Astrocyte (in vitro differentiated cells and primary cell): ENCODE measurements at places on chromosomes 2 and 18. TPM values are rescaled to one million over a fixed set of nuclear protein-coding genes. Genes with fewer than 3 reads are reported as not detected.

GRCh38 chr2:46857871-46858701 lies 57.5 kb downstream of the MCFD2 start:
- H3K4me3 ChIP-seq, result no peak overlapping the region
- H3K27me3 ChIP-seq, result no peaks in the 10 kb centered on the region
- no peaks in the 10 kb centered on the region for H3K36me3 ChIP-seq
- DNase-seq, result peak; percentile 99
- H3K4me1 ChIP-seq, result peaks cover 45% of the 10 kb centered on the region

DNA sequence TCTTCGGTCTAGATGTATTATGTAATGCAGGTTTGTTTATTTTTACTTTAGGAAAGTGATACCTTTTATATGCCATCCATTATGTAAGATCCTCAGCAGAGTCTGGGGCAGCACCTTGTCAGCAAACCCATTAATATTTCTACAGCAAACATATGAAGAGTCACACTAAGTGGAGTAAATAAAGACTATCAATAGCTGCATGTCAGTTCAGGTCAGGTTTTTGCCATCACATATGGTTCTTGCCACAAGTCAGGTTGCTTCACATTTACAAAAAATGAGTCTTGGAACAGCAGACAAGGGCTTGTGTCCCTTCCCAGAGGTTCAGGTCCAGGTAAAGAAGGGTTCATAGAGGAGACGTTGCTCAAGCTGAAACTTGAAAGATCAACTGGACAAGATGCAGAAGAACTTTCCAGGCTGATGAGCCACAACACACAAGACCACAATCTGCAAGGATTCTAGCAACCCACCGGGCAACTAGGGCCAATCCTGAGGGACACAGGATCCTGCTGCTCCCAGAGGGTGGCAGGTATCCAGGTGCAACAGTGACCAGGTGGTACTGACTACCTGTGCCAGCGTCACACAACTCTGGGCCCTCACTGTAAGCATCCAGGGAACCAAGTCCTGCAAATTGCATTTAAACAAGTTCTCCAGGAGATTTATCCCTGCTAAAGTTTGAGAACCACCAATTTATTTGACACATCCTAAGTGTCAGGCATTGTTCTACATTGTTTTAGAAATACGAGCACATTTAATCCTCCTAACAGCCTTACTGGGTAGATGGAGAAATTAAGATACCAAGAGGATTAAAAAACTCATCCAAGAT lies 215.8 kb downstream of the ALPK2 start:
- peaks cover 22% of the 10 kb centered on the region for H3K4me1 ChIP-seq
- H3K36me3 ChIP-seq, result no peaks in the 10 kb centered on the region
- no peak overlapping the region for H3K27ac ChIP-seq
- no peak overlapping the region for H3K4me3 ChIP-seq
- H3K27me3 ChIP-seq, result no peaks in the 10 kb centered on the region
- DNase-seq, result no peak

The SPDYA gene
- total RNA-seq, result 1.3 and 1.4 TPM in 2 replicates

DNA sequence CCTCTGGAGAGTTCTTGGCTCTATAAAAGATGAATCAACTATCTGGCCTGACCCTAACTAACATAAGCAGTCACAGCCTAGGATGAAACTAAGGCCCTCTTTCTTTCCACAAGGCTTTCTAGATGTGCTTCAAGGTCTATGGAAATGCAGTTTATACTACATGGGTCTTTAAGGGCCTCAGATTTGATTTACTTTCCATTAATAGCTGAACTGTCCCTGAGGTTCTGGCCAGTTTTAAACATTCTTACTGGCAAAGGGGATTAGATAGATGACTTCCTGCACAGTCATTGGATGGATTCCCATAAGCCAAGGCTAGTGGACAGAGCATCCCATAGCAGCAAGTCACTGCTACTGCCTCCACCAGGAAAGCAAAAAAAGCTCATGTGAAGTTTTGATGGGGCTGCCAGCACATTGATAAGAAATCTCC lies 38.1 kb upstream of the LCLAT1 start:
- peak; percentile 84 for DNase-seq
- no peak overlapping the region for H3K27ac ChIP-seq
- H3K27me3 ChIP-seq, result no peaks in the 10 kb centered on the region
- peaks cover 43% of the 10 kb centered on the region for H3K4me1 ChIP-seq
- no peaks in the 10 kb centered on the region for H3K36me3 ChIP-seq

The DTNA gene
- total RNA-seq, result 32.9 and 41.1 TPM in 2 replicates

- DNase-seq, result no peak
- H3K27ac ChIP-seq, result no peak overlapping the region
- H3K4me1 ChIP-seq, result no peaks in the 10 kb centered on the region
- H3K27me3 ChIP-seq, result no peaks in the 10 kb centered on the region
- H3K4me3 ChIP-seq, result no peak overlapping the region
Observed at GRCh38 chr2:207956771-207957170, 68.6 kb downstream of the PLEKHM3 start.

- DNase-seq, result no peak
- no peaks in the 10 kb centered on the region for H3K4me1 ChIP-seq
- H3K36me3 ChIP-seq, result no peaks in the 10 kb centered on the region
- H3K27ac ChIP-seq, result no peak overlapping the region
Observed at GRCh38 chr2:68512966-68513365, 45.6 kb downstream of the APLF start.

The DYNAP gene
- not detected in 2 replicates for total RNA-seq

GRCh38 chr2:62306751-62307468 lies 111.0 kb downstream of the B3GNT2 start:
- H3K27ac ChIP-seq, result no peak overlapping the region
- no peak overlapping the region for H3K4me3 ChIP-seq
- peaks cover 20% of the 10 kb centered on the region for H3K4me1 ChIP-seq
- no peaks in the 10 kb centered on the region for H3K27me3 ChIP-seq
- DNase-seq, result no peak

The STAT4 gene
- total RNA-seq, result 1.6 and 2.3 TPM in 2 replicates
